ENCODE measurements at places on chromosomes 5 and 9. TPM values are rescaled to one million over a fixed set of nuclear protein-coding genes. Genes with fewer than 3 reads are reported as not detected.

GRCh38 chr9:14258156-14258555, 55.8 kb downstream of the NFIB start:
- no peak for DNase-seq

GRCh38 chr5:98341038-98342032, 432.1 kb upstream of the RGMB start:
- no peak for DNase-seq

Gene PCDHB9
- 5.1 TPM for total RNA-seq

GRCh38 chr5:98639274-98639673, 134.2 kb upstream of the RGMB start:
- no peak for DNase-seq

Gene ANXA2R
- total RNA-seq: 3.3 TPM

Gene PGM5
- 113 TPM for total RNA-seq
